Activated T-helper 17 cell treated with anti-CD3 and anti-CD28 coated beads, Interleukin-2, amount 50 U/mL, for 72 hours (primary cell): ENCODE measurements at places on chromosomes 7 and 10. TPM values are rescaled to one million over a fixed set of nuclear protein-coding genes. Genes with fewer than 3 reads are reported as not detected.

Gene PRSS2
- not detected for total RNA-seq

GRCh38 chr10:109417803-109418202 lies 505.5 kb downstream of the XPNPEP1 start:
- H3K4me1 ChIP-seq: no peaks in the 10 kb centered on the region
- ATAC-seq: no peak
- no peak overlapping the region for H3K4me3 ChIP-seq
- H3K36me3 ChIP-seq: no peaks in the 10 kb centered on the region
- no peak overlapping the region for H3K27ac ChIP-seq

DNA sequence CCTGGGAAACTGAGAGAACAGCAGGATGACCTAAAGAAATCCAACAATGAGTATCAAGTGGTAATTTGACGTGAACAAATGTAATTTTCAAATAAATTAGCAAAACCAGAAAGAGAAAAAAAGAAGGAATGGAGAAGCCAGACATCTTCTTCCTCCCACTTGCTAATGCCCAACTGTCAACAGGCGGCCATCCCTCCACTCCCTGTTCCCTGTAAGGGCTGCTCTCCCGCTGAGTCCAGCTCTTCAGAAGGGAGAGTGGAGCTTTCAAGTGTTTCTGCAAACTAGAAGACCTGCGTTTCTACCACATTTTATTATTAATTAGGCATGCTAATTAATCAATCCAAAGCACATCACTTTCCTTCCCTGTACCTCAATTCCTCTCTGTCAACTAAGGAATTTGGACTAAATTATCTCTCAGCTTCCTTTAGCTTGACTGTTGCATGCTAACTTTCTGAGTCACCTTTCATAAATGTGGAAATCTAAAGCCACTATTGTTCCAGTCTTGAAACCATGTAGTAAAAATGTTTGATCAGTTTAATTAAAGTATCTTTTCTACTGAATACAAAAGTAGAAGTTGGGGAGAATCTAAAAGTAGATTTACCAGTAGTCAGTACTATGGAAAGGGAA lies 48.4 kb upstream of the CUL1 start:
- no peak for ATAC-seq
- no peaks in the 10 kb centered on the region for H3K4me1 ChIP-seq
- H3K27ac ChIP-seq: no peak overlapping the region
- H3K36me3 ChIP-seq: no peaks in the 10 kb centered on the region
- no peak overlapping the region for H3K4me3 ChIP-seq

- H3K27me3 ChIP-seq: peaks cover 16% of the 10 kb centered on the region
- H3K4me3 ChIP-seq: no peak overlapping the region
- no peak overlapping the region for H3K27ac ChIP-seq
- ATAC-seq: no peak
- H3K36me3 ChIP-seq: no peaks in the 10 kb centered on the region
These were observed 165.4 kb upstream of the DPP6 start for GRCh38 chr7:153886506-153887441.

DNA sequence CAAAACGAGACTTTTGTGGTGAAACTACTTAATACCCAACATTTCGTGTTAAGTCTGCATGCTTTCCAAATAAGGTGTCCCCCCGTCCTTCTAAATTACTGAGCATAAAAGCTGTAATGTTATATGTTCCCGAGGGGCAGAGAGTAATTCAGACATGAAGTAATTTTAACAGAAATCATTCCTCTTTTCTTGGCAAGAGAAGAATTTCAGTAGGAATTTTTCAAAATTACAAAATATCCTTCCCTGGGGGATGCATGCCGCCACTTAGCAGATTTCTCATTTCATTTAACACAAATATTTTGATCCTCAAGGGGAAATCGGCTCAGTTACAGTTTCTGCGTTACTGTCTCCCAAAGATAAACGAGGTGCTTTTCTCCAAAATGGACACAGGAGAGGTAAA lies 213.2 kb upstream of the RHOBTB1 start:
- H3K27ac ChIP-seq: no peak overlapping the region
- H3K36me3 ChIP-seq: no peaks in the 10 kb centered on the region
- H3K27me3 ChIP-seq: peaks cover 4% of the 10 kb centered on the region
- ATAC-seq: no peak

DNA sequence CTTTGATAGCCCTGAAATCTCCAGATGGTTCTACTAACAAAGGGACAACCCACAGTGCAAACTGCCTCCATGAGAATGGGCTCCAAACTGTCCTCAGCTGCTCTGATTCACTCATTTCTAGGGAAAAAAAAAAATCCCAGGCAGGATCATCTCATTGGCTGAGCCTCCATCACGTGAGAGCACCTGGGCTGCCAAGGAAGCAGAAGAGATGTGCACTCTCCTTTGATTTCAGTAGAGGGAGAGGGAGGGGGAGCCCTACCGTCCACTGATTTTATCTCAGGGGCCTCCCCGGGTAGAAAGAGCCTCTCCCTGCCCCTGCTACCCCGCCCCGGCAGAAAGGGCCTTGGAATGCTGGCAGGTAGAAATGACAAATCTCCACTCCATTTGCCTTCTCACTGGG lies 725.4 kb downstream of the PHTF2 start:
- no peak overlapping the region for H3K27ac ChIP-seq
- H3K27me3 ChIP-seq: no peaks in the 10 kb centered on the region
- H3K4me3 ChIP-seq: no peak overlapping the region
- ATAC-seq: no peak

DNA sequence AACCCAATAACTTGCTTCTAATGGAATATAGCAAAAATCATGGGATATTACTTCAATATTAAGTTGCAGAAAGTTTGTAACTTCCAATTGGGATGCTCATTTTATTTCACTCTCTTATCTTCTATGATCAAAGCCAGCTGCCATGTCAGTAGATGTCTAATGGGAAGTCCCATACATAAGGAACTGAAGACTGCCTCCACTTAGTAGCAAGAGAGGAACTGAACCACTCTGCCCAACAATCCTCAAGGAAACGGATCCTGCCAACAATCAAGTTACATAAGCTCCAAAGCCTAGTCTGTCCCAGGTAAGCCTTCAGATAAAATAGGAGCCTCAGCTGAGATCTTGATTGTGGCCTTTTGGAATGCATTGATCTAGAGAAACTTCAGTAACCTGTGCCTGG lies 431.5 kb upstream of the PCDH15 start:
- no peaks in the 10 kb centered on the region for H3K4me1 ChIP-seq
- no peak for ATAC-seq
- H3K36me3 ChIP-seq: no peaks in the 10 kb centered on the region
- no peak overlapping the region for H3K4me3 ChIP-seq
- no peaks in the 10 kb centered on the region for H3K27me3 ChIP-seq
